ENCODE measurements at places on chromosomes 4 and X. TPM values are rescaled to one million over a fixed set of nuclear protein-coding genes. Genes with fewer than 3 reads are reported as not detected.

GRCh38 chrX:51192104-51192503 is 140.5 kb upstream of the NUDT10 start:
- H3K27ac ChIP-seq, result no peak overlapping the region
- no peak overlapping the region for H3K4me3 ChIP-seq
- DNase-seq, result no peak
- no peaks in the 10 kb centered on the region for H3K36me3 ChIP-seq
- no peaks in the 10 kb centered on the region for H3K27me3 ChIP-seq

The CHM gene
- polyA plus RNA-seq, result 5.5 TPM

GRCh38 chrX:112761242-112762207 is 79.1 kb downstream of the AMOT start:
- no peak overlapping the region for H3K4me3 ChIP-seq
- H3K36me3 ChIP-seq, result no peaks in the 10 kb centered on the region
- no peak for DNase-seq
- H3K27me3 ChIP-seq, result no peaks in the 10 kb centered on the region
- no peaks in the 10 kb centered on the region for H3K4me1 ChIP-seq

DNA sequence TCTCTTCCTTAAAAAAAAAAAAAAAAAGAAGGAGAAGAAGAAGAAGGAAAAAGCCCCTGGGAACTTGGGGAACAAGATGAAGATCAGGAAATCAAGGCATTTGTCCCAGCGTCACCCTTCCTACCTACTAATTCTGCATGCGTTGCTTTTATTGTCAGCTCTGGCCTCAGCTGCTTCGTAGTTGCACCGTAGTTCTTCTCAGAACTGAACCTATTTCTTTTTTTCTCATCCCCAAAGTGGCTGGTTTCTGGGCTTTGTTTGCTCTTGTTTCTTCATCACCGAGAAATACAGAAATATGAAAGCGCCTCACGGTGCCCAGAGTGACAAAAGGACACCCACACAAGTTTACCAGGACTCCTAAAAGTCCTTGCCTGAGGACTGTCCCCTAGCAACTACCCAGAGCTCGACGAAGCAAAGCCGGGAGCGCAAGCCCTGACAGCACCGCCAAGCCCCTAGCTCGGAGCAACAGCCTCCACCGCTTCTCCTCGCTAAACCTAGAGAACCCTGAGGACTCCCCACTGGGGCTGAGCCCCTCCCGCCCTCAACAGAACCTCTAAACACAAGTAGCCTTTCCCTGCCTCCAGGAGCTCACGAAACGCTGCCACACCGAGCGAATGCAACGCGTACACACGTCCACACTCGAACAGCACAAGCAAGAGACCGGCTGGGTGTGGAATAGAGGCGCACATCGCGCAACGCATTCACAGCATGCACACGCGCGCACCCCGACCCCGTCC is 710 bp downstream of the PRKG2 start:
- DNase-seq, result no peak
- no peak overlapping the region for H3K27ac ChIP-seq
- H3K4me1 ChIP-seq, result no peaks in the 10 kb centered on the region
- H3K4me3 ChIP-seq, result peak overlapping the region; percentile 17

DNA sequence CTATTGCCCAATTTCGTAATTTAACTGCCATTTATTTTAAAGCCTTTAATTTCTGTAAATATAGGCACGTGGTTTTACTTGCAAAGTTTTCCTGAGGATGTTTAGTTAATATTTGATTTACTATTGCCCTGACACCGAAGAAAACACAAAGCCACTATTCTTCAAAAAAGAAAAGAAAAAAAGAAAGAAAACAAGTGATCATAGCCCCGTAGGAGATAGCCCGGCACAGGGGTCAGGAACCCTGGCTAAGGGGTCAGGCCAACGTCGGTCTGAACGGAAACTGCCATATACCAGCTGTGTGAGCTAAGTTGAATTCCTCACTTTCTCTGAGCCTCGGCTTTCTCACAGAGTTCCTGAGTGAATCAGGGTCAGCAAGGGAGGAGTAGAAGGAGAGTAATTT is 17.7 kb upstream of the LAMP2 start:
- no peak overlapping the region for H3K27ac ChIP-seq
- H3K4me1 ChIP-seq, result peaks cover 8% of the 10 kb centered on the region
- no peaks in the 10 kb centered on the region for H3K27me3 ChIP-seq

The DNAAF6 gene
- polyA plus RNA-seq, result not detected

GRCh38 chr4:70425306-70425705 is 27.6 kb downstream of the OPRPN start:
- H3K27ac ChIP-seq, result no peak overlapping the region
- H3K36me3 ChIP-seq, result no peaks in the 10 kb centered on the region
- DNase-seq, result no peak
- no peak overlapping the region for H3K4me3 ChIP-seq
- no peaks in the 10 kb centered on the region for H3K4me1 ChIP-seq

The CABS1 gene
- not detected for polyA plus RNA-seq

Measured in liver (tissue), 10 donors.